ENCODE measurements at places on chromosomes 4 and X. TPM values are rescaled to one million over a fixed set of nuclear protein-coding genes. Genes with fewer than 3 reads are reported as not detected.

CENPVL3 gene
- total RNA-seq = 6.3 TPM

GRCh38 chrX:69137371-69138117, 27.7 kb downstream of the PJA1 start:
- H3K4me3 ChIP-seq = no peak overlapping the region
- H3K27ac ChIP-seq = peak overlapping the region; percentile 73
- H3K36me3 ChIP-seq = no peaks in the 10 kb centered on the region
- H3K4me1 ChIP-seq = no peaks in the 10 kb centered on the region
- no peaks in the 10 kb centered on the region for H3K27me3 ChIP-seq

DLG3 gene
- total RNA-seq = 34.1 TPM

PWWP3B gene
- total RNA-seq = 20.9 TPM

DNA sequence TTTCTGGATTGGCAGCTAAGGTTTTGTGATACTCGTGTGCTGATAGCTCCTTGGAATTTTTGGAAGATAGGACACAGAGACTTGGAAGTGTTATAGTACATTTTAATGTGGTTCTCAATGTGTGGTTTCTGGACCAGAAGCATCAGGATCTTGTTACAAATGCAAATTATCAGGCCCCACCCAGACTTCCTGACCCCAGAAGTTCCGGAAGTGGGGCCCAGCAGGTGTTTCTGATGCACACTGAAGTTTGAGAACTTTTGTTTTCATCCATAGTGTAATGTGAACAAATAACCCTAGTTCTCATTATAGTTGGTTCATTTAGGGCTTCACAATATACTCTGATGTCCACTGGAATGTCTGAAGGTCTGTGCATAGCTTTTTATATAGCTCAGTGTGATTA, 49.6 kb downstream of the LAMP2 start:
- H3K27me3 ChIP-seq = no peaks in the 10 kb centered on the region
- H3K4me1 ChIP-seq = no peaks in the 10 kb centered on the region
- H3K4me3 ChIP-seq = no peak overlapping the region
- DNase-seq = no peak
- H3K27ac ChIP-seq = no peak overlapping the region

SSX4 gene
- total RNA-seq = not detected

IL2RG gene
- total RNA-seq = not detected
